ENCODE measurements at places on chromosomes 13 and 19. TPM values are rescaled to one million over a fixed set of nuclear protein-coding genes. Genes with fewer than 3 reads are reported as not detected.

ZNF534 gene
- not detected for total RNA-seq

CDC16 gene
- 84.2 TPM for total RNA-seq

DNA sequence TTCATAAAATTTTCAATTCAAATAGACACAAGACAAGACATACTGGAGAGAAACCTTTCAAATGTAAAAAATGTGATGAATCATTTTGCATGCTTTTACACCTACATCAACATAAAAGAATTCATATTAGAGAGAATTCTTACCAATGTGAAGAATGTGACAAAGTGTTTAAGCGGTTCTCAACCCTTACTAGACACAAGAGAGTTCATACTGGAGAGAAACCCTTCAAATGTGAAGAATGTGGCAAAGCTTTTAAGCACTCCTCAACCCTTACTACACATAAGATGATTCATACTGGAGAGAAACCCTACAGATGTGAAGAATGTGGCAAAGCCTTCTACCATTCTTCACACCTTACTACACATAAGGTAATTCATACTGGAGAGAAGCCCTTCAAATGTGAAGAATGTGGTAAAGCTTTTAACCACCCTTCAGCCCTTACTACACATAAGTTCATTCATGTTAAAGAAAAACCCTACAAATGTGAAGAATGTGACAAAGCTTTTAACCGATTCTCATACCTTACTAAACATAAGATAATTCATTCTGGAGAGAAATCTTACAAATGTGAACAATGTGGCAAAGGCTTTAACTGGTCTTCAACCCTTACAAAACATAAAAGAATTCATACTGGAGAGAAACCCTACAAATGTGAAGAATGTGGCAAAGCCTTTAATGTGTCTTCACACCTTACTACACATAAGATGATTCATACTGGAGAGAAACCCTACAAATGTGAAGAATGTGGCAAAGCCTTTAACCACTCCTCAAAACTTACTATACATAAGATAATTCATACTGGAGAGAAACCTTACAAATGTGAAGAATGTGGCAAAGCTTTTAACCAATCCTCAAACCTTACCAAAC lies 24.6 kb upstream of the ZNF431 start:
- no peaks in the 10 kb centered on the region for H3K4me1 ChIP-seq
- H3K27me3 ChIP-seq, result no peaks in the 10 kb centered on the region
- H3K4me3 ChIP-seq, result no peak overlapping the region
- H3K27ac ChIP-seq, result no peak overlapping the region

DNA sequence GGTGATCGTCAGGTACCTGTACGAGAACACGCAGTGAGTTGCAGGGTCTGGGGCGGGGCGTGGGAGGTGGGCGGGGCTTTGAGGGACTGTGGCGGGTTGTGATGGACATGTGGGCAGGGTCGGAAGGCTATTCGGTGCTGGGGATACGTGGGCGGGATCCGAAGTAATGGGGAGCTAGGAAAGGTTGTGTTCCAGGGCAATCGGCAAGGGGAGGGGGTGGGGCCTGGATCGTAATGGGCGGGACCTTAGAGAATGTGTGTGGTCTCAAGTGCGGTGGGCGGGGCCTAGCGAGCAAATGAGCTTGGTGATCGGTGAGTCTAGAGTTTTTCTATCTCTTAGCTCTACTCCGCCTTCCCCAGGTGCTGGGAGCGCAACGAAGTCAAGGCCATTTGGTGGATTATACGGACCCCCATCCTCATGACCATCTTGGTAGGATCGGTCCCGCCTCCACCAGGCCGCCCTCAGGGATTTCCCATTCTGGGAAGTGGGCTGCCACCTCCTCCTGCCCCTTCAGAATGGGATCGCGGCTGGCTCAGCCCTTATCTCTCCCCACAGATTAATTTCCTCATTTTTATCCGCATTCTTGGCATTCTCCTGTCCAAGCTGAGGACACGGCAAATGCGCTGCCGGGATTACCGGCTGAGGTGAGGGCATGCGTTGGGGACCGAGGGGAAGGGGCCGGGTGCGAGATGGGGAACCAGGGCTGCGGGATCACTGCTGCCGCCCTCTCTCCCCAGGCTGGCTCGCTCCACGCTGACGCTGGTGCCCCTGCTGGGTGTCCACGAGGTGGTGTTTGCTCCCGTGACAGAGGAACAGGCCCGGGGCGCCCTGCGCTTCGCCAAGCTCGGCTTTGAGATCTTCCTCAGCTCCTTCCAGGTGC lies 9.6 kb downstream of the GIPR start:
- peak overlapping the region; percentile 78 for H3K4me3 ChIP-seq
- H3K4me1 ChIP-seq, result peaks cover 8% of the 10 kb centered on the region
- peaks cover 21% of the 10 kb centered on the region for H3K27me3 ChIP-seq
- DNase-seq, result peak; percentile 100

RFPL4AL1 gene
- total RNA-seq, result not detected

- H3K27me3 ChIP-seq, result no peaks in the 10 kb centered on the region
- no peak overlapping the region for H3K4me3 ChIP-seq
- H3K27ac ChIP-seq, result no peak overlapping the region
- peak; percentile 92 for DNase-seq
- H3K4me1 ChIP-seq, result no peaks in the 10 kb centered on the region
Observed at GRCh38 chr19:10699650-10700335, 1.4 kb upstream of the QTRT1 start.

SYNGR4 gene
- not detected for total RNA-seq

- H3K36me3 ChIP-seq, result no peaks in the 10 kb centered on the region
- peaks cover 16% of the 10 kb centered on the region for H3K4me1 ChIP-seq
- no peak overlapping the region for H3K27ac ChIP-seq
- no peaks in the 10 kb centered on the region for H3K27me3 ChIP-seq
- no peak overlapping the region for H3K4me3 ChIP-seq
Observed at GRCh38 chr13:26324867-26325266, 70.9 kb downstream of the CDK8 start.

GJB6 gene
- not detected for total RNA-seq

- no peak overlapping the region for H3K4me3 ChIP-seq
- H3K36me3 ChIP-seq, result no peaks in the 10 kb centered on the region
- no peak overlapping the region for H3K27ac ChIP-seq
- no peaks in the 10 kb centered on the region for H3K27me3 ChIP-seq
- H3K4me1 ChIP-seq, result no peaks in the 10 kb centered on the region
Observed at GRCh38 chr19:38953677-38954076, 21.9 kb downstream of the FBXO17 start.

GRCh38 chr13:112207129-112207528 lies 140.2 kb downstream of the SOX1 start:
- no peak overlapping the region for H3K27ac ChIP-seq
- no peak overlapping the region for H3K4me3 ChIP-seq

DNA sequence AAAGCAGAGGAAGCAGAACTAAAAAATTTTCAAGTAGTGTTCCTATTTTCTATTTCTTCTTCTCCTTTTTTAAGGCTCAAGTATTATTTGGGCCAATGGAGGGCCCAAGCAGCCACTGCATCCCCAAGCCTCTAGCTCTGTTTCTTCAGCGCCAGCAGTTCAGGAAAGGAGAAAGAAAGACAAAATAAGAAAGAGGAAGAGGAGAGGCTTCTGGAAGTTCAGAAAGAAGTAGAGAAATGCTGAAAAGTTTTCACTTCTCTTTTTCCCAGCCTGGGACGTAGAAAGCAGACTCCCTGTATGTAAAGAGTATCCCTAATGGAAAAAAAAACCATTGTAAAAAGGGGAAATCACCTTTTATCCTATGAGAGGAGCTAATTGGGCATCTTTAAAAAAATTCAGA lies 165.5 kb upstream of the KLF12 start:
- H3K27ac ChIP-seq, result no peak overlapping the region
- peaks cover 22% of the 10 kb centered on the region for H3K4me1 ChIP-seq
- no peak for DNase-seq
- no peaks in the 10 kb centered on the region for H3K27me3 ChIP-seq

- H3K36me3 ChIP-seq, result no peaks in the 10 kb centered on the region
- no peak overlapping the region for H3K27ac ChIP-seq
- H3K4me1 ChIP-seq, result no peaks in the 10 kb centered on the region
- no peak overlapping the region for H3K4me3 ChIP-seq
Observed at GRCh38 chr13:112982281-112983041, 13.4 kb downstream of the MCF2L start.

DNA sequence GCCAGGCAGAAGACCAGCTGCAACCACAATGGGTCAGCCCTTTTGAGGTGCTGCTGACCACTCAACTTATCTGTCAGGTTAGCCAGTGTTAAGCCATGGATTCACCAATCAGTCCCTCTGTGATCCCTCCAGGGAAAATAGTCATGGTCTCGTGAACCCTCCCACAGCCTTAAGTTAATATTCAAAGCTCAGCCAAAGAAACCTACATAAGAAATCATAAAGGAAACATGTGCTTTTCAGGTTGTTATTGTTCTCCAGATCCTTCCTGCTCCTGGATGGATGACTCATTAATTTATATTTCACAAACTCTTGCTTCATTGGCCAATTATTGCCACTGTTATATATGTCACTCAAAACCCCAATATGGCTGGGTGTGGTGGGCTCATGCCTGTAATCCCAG lies 161.9 kb downstream of the B3GLCT start:
- no peaks in the 10 kb centered on the region for H3K36me3 ChIP-seq
- H3K4me1 ChIP-seq, result no peaks in the 10 kb centered on the region
- H3K27ac ChIP-seq, result no peak overlapping the region
- DNase-seq, result no peak
- no peaks in the 10 kb centered on the region for H3K27me3 ChIP-seq
- no peak overlapping the region for H3K4me3 ChIP-seq

FAM124A gene
- total RNA-seq, result 84.1 TPM

GRCh38 chr19:44653977-44654774 lies 10.5 kb downstream of the PVR start:
- no peak overlapping the region for H3K4me3 ChIP-seq
- H3K27ac ChIP-seq, result no peak overlapping the region
- H3K36me3 ChIP-seq, result peaks cover 25% of the 10 kb centered on the region
- H3K27me3 ChIP-seq, result no peaks in the 10 kb centered on the region

DNA sequence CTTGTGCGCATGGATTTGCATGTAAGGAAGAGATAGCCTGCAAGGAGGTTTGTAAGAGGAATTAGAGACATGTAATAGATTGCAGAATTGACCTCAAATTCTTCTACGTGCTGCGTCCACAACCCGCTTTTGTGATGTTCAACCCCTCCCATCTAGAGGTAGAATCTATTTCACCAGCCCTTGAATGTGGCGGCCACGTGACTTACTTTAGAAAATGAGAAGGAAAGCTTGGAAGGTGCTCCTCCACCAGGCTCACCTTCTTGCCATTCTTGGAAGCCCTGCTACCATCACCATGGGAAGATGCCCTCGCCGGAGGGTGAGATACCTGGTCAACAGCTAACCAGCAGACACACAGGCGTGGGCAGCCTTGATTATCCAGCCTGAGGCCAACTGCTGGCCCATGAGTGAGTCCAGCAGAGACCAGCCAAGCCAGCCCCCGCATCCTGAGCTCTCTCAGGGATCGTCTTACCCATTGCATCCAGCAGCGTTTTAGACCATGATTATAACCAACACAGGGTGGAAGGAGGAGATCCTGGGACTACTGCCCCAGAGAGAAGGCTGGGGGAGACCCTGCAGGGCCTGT lies 7.6 kb upstream of the PEPD start:
- no peak for DNase-seq
- H3K36me3 ChIP-seq, result no peaks in the 10 kb centered on the region
- peaks cover 19% of the 10 kb centered on the region for H3K4me1 ChIP-seq
- H3K4me3 ChIP-seq, result no peak overlapping the region
- no peak overlapping the region for H3K27ac ChIP-seq

DNA sequence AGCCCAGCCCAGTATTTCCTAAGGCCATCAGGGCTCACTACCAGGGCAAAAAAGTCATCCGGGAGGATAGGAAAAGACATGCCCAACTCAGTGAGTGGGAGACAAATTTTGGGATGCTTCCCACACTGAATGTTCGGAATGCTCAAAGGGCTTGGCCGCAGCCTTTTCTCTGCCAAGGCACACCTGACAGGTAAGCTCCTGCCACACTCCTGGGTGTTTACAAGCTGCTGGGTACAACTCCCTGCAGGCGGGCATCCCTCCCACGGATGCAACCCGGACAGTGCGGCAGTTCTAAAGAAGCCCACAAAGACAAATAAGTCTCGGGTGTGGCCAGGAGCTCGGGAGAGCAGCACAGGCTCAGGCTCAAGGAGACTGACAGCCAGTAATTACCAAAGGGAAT lies 28.1 kb downstream of the SLC7A1 start:
- peaks cover 89% of the 10 kb centered on the region for H3K4me1 ChIP-seq
- no peak for DNase-seq
- no peaks in the 10 kb centered on the region for H3K27me3 ChIP-seq
- no peak overlapping the region for H3K27ac ChIP-seq

Data from GM23338 (cell line).